ENCODE measurements at places on chromosomes 12 and 14. TPM values are rescaled to one million over a fixed set of nuclear protein-coding genes. Genes with fewer than 3 reads are reported as not detected.

DNA sequence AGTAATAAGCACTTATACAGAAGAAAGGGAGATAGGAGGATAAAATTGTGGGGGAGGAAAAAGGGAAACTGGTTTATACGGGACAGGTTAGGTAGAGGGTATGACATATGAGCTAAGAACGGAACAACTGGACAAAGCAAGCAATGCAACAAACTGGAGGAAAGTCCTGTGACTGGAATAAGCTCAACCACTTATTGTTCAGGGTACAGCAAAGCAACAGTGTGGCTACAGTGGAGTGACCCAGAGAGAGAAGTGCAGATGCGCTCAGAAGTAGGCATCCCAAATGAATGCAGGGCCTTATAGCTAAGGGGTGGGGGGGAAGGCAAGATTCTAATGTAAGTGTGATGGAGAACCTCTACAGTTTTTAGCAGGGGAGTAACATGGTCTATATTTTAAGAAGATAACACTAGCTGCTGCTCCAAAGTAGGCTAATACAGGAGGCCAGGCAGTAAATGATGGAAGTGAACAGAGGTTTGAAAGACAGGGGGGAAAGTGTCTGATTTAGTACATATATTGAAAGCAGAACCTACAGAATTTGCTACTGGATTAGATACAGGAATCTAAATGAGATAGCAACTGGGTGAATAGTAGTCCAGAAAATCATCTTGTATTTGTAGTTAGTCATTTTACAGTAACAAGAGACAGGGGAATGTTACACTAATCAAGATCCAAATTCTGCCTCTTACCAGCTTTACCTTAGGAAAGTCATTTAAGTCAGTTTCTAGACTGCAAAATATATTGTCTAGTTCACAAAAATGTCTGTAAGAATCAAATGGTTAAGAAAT lies 3.3 kb downstream of the UBE2N start:
- peaks cover 40% of the 10 kb centered on the region for H3K4me1 ChIP-seq
- H3K4me3 ChIP-seq = no peak overlapping the region
- H3K27me3 ChIP-seq = no peaks in the 10 kb centered on the region
- H3K36me3 ChIP-seq = no peaks in the 10 kb centered on the region

DNA sequence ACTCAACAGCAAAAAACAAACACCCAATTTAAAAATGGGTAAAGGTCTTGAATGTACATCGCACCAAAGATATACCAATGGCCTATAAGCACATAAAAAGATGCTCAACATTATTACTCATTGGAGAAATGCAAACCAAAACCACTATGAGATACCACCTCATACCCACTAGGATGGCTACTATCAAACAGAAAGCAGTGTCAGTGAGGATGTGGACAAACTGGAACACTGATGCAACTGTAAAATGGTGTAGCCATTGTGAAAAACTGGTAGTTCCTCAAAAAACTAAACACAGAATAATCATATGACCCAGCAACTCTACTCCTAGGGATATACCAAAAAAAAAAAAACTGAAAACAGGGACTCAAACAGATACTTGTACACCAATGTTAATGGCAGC lies 49.3 kb downstream of the CDK17 start:
- H3K27ac ChIP-seq = no peak overlapping the region
- no peak overlapping the region for H3K4me3 ChIP-seq
- H3K27me3 ChIP-seq = no peaks in the 10 kb centered on the region
- H3K36me3 ChIP-seq = no peaks in the 10 kb centered on the region
- DNase-seq = no peak
- no peaks in the 10 kb centered on the region for H3K4me1 ChIP-seq

- peak overlapping the region; percentile 77 for H3K27ac ChIP-seq
- DNase-seq = no peak
- H3K27me3 ChIP-seq = no peaks in the 10 kb centered on the region
- no peak overlapping the region for H3K4me3 ChIP-seq
Measured at GRCh38 chr14:95327558-95328374, 8.1 kb upstream of the CLMN start.

GRCh38 chr14:104019029-104019428 lies 66.5 kb upstream of the ASPG start:
- no peak overlapping the region for H3K4me3 ChIP-seq
- DNase-seq = no peak
- no peaks in the 10 kb centered on the region for H3K4me1 ChIP-seq
- H3K27ac ChIP-seq = no peak overlapping the region

DNA sequence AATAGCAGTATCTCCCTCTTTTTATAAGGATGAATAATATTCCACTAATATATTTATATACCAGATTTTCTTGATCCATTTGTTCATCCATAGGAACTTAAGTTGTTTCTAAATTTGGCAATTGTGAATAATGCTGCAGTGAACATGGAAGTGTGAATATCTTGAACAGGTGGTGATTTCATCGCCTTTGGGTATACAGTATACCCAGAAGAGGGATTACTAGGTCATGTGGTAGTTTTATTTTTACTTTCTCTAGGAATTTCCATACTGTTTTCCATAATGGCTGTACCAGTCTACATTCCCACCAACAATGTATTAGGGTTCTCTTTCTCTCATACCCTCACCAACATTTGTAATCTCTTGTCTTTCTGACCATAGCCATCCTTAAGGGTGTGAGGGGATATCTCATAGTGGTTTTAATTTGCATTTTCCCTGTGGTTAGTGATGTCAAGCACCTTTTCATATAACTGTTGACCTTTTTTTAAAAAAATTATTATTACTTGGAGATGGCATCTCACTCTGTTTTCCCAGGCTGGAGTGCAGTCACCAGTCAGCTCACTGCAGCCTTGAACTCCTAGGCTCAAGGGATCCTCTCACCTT lies 20.5 kb downstream of the PPHLN1 start:
- no peaks in the 10 kb centered on the region for H3K36me3 ChIP-seq
- DNase-seq = no peak
- H3K4me1 ChIP-seq = no peaks in the 10 kb centered on the region

The HAL gene
- 4.0 TPM for total RNA-seq

The MSRB3 gene
- total RNA-seq = 2.8 TPM

The RTL1 gene
- not detected for total RNA-seq

The HHIPL1 gene
- 0.88 TPM for total RNA-seq
